ENCODE measurements at places on chromosomes 1 and 21.

GRCh38 chr21:41317458-41317857 lies 857 bp downstream of the FAM3B start:
- no peak for DNase-seq

- no peak for DNase-seq
These were observed 59.2 kb downstream of the VCAM1 start for GRCh38 chr1:100778748-100779147.

DNA sequence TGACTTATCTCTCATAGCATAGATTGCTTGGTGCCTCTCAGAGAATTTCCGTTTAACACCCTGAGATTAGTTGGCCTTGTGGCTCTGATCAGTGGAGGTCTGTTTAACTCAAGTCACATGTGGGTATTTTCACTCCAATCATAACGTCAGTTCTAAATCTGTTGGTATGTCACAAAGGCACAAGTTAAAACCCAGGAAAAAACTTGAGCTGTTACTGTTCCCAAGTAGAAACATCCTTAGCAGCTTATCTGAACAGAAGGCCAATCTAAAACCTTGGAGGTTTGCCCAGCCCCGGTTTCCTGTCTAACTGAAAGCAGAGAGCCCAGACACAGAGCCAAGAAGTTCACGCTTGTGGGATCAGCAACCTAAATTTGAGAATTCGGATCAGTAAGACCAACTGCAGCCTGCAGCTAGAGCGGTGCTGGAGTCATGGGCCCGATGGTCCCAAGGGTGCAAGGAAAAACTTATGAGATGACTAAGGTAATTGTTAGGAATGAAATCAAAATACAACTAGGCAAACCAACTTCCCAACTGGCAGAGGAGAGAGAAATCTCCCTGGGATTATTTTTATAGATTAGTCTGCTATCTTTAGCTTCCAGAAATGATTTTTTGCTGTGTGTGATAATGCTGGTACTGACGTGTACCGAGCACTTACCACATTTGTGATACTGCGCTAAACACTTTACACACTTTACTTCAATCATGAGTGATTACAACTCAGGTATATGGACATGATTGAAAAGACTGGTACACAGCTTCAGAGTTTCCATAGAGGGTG lies 90.2 kb upstream of the C1orf21 start:
- no peak for DNase-seq

GRCh38 chr1:239276051-239276450 lies 110.3 kb upstream of the CHRM3 start:
- no peak for DNase-seq

GRCh38 chr1:58290685-58291372 lies 255.7 kb downstream of the OMA1 start:
- no peak for DNase-seq

GRCh38 chr1:52862666-52863458 lies 20.3 kb downstream of the ZYG11A start:
- no peak for DNase-seq

DNA sequence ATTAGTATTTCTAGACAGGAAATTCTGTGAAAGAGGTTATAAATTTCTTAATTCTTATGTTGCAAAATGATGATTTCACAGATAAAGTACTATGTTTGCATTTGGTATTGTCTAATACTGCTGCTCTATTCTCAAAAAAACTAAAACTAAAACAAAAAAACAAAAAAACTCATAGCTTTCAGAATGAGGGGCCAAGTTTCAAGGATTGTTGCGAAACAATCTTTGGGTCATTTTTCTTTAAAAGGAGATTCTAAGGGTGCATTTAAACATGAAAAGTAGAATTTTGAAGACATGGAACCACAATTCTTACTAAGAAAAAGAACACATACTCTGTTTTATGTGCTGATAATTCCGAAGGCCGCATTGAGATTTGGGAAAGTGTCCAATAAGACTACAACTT lies 645.1 kb downstream of the ADGRL2 start:
- DNase-seq: no peak

DNA sequence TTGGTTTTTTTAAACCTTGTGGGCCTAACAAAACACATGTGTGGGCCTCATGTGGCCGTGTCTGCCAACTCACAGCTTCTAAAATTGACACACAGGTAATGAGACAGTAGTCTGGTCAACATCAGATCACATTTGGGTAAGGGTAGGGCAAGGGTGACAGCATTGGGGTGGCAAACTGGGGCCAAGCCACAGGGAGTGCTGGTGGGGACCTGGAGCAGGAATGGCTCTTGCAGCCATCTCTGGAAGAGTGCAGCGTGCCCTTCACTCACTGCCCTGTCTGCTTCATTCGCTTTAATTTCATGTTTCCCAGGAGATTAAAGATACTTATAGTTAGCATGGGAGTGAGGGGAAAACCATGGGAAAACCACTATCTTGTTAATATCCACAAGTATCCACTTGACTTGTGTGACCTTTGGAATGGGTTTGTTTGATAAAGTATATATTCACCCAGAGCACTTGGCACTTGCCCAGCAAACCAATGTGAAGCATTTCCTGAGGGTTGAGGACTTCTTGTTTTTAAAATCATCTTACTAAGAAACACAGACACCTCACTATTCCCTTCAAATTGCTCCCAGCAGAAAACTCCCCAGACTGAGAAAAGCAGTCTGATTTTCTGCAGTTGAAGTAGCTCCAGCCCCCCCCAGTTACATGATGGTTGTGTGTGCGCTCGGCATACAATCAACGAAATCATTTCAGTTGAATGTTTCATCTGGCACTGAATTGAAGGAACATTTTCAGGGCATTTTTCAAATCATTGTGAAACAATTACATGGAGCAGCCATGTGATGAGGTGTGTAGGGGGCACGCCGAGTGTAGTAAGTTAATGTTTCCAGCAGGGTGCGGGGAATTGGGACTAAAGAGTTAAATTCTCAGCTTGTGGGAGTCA lies 175.7 kb downstream of the VPS13D start:
- no peak for DNase-seq

- no peak for DNase-seq
These were observed 19.3 kb downstream of the IARS2 start for GRCh38 chr1:220113136-220113695.

GRCh38 chr21:35850542-35851103 lies 209.7 kb downstream of the SETD4 start:
- DNase-seq: no peak

DNA sequence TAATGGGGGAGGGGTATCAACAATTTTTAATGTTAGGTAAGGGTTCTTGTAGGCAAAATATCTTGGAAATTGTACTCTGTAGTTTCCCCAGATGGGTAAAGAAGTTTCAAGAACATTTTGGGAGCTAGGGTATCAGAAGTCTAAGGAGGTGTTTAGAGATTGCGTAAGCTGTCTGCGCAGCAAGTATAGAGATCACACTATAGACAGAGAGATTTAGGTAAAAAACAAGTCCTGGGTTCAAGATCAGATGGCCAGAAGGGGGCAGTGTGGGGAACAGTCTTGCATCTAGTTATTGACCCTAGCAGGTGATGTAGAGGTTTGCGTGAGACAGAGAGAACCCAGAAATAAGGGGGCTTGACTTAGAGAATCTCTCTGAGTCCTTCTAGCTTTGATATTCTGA lies 80.8 kb downstream of the S1PR1 start:
- DNase-seq: no peak

- DNase-seq: no peak
These were observed 244.0 kb upstream of the DMRTA2 start for GRCh38 chr1:50667272-50667671.

DNA sequence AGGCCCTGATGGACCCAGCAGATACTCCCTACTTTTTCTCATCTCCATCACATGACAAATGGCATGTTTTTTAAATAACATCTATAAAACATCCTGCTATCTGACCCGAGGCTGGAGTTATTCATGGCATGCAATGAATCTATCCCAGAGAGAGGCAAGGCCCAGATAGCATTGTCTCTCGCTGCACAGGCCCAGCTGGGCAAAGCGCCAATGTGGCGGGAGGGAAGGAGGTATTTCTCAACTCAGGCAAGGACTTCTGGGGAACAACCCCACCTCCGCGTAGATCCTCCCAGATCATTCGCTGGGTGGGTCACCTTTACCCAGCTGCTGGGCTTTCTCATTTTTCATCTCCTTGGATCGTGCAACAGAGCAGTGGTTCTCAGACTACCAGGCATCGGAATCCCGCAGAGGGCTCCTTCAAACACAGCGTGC lies 59.8 kb downstream of the ERG start:
- no peak for DNase-seq

DNA sequence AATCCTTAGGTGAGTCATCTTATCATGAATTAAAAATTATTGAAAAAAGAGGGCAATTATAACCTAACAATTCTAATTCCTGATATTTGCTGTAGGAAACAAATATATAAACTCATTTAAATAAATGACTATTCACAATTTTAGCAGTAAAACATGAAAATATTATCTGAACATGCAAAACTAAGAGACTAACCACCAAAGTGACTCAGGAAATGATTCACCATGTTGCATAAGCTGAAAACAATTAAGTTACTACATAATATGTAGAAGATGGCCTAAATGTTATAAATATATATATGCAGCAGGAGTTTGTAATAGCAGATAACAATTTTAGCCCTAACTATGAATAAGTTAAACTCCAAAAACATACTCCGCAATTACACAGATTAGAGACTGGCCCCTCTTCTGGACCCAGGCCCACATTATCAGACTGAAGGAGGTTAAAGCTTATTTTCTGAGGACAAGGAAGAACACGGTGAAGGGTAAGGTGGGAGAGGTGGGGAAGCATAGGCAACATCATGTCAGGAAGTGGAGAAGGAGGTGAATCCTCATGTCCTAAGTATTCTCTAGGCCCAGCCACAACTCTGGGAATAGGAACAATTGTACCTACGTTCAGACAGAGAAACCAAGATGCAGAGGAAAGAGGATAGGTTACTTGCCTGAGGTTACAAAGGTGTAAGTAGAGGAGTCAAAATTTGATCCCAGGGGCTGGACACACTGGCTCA lies 15.6 kb upstream of the AIM2 start:
- no peak for DNase-seq

DNA sequence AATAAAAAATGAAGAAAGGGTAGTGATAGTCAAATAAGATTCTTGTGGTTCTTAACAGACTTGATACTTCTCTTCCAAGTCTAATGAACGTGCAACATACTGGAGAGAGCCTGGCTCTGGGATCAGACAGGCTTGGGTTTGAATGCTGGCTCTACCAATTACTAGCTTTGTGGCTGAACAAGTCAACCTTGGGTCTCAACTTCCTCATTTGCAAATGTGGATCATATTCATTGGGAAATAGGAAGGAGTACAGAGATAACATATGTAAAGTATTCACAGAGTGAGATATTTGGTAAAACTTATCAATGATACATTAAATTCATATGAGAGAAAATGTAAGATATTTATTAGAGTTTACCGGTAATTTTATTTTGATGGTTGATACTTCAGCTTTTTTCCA lies 2.0 kb downstream of the EDEM3 start:
- DNase-seq: no peak

DNA sequence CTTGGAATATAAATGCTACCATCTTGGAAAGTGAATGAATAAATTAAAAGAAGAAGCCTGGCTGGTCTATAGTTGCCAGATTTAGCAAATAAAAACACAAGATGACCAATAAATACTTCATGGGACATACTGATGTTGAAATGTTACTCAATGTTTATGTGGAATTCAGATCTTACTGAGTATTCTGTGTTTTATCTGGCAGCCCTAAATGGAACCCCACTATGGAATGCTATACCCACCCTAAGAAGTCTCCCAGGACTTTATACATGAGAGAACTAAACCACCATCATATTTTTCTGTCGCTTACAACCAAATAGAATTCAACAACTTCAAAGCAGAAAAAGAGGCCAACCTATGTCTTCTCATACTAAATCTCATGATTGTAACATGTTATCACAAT lies 177.6 kb upstream of the HMCN1 start:
- DNase-seq: no peak

DNA sequence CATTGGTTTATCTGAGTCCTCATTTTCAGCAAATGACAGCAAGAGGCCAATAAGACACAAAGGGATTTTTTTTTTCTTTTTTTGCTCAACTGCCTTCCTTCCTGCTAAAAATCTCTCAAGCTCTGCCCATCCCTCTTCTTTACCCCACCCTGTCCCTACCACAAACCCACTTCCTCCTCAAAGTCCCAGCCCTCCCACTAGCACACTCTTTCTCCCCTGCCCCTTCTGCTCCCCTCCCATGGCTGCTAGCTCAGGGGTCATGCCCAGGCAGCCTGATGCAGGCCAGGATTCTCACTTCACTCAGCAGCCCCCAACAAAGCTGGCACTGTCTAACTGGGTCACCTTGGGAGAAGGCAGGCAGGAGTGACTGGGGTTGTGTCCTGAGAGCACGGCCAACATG lies 28.8 kb upstream of the PPP2R5A start:
- DNase-seq: no peak

DNA sequence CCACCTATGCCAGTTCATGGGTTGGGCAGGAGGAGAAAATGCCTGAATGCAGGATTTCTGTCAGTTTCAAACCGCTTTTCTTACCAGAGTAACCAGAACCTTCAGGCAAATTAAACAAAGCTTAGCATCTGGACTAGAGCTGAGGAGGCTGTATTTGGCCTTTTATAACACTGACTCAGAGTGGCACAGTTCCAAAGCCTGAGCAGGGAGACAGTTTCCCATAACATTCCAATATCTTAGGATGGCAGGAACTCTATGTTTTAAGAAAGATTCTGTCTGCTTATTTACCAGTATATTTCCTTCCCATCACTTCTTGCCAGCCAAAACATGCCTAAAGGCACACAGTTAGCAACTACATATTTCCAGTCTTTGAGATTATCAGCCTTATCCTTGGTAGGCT lies 46.8 kb downstream of the UBR4 start:
- no peak for DNase-seq

DNA sequence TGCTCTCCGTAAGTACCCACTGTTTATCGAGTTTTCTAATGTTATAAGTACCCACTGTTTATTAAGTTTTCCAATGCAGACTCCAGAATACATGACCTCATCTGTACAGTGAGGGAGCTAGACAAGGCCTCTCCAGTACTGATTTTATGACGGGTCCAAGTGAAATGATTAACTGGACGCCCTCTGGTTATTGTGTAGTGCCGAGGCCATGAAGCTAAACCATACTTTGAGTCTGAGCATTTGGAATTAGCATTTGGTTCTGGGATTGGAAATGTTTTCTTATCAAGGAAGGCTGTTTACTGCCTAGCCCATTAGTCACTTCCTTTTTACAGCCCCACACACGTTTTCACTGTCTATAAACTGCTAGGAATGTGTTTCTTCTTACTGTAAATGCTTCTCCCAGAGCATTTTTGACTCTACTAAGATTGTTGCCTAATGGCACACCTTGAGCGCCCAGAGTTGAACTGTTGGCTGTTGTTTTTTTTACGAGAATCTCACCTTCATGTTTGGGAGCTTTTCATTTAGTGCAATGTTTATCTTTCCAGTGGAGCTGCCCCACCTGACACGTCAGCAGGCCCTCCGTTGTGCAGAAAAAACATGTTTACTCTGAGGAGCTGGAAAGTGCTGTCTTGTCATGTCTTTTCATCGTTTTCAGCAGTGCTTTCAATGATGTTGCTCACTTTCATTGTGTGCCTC lies 26.9 kb downstream of the SPATA46 start:
- DNase-seq: no peak

DNA sequence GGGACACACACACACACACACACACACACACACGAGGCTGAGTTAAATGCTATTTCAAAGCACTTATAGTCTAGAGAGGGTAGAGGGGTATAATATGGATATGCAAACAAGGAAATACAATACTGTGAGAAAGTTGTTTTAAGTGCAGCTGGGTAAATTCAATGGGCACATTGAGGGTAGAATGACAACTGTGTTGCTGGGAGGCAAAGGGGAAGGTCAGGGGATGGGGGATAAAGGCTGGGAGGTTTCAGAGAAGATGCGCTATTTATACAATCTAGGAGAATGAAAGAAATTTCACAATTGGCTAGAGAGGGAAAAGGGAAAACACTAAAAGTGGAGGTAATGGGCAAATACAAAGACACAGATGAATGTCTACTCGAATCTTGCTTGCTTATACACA lies 19.4 kb downstream of the EXTL2 start:
- no peak for DNase-seq

Data from effector CD8-positive, alpha-beta T cell (primary cell).